ENCODE measurements at places on chromosomes 11 and 22.

- no peak for DNase-seq
Measured at GRCh38 chr11:1923201-1923956, 3.9 kb downstream of the TNNT3 start.

- no peak for DNase-seq
Measured at GRCh38 chr22:40654522-40655167, 18.1 kb upstream of the MRTFA start.

DNA sequence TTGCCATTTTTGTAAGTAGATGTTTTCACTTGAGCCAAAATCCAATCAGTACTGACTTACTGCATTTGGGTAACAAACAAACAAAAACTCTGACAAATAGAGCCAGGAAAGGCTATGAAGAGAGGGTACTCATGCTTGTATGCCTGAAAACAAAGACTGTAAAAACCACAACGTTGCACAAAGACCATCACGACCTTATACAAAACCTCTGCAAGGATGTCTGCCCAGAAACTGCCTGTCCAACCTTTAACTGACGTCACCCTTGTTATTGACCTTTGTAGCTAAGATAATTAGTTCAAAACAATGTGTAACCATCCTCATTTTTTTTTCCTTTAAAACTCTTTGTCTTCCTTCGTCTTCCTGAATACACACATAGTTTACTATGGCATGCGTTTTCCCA is 804 bp upstream of the CREBZF start:
- no peak for DNase-seq

GRCh38 chr11:113350336-113351067 is 36.1 kb downstream of the TTC12 start:
- DNase-seq: no peak

DNA sequence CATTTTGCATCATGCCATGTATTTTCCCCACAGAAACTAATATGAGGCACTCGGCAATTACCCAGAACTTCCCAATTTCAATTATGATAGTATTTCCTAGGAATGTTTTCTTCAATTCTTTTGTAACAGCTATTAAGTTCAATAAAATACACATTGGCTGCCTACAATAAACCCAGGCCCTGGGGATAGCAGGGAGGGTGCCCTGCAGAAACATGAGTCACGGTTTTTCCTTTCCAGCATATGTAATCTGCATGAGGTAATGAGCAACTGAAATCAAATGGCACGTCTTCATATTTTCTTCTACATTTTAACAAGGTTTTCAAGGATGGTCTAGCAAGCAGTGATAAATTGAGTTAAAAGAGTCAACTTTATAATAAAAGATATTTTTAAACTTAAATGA is 32.0 kb downstream of the GUCY1A2 start:
- DNase-seq: no peak

DNA sequence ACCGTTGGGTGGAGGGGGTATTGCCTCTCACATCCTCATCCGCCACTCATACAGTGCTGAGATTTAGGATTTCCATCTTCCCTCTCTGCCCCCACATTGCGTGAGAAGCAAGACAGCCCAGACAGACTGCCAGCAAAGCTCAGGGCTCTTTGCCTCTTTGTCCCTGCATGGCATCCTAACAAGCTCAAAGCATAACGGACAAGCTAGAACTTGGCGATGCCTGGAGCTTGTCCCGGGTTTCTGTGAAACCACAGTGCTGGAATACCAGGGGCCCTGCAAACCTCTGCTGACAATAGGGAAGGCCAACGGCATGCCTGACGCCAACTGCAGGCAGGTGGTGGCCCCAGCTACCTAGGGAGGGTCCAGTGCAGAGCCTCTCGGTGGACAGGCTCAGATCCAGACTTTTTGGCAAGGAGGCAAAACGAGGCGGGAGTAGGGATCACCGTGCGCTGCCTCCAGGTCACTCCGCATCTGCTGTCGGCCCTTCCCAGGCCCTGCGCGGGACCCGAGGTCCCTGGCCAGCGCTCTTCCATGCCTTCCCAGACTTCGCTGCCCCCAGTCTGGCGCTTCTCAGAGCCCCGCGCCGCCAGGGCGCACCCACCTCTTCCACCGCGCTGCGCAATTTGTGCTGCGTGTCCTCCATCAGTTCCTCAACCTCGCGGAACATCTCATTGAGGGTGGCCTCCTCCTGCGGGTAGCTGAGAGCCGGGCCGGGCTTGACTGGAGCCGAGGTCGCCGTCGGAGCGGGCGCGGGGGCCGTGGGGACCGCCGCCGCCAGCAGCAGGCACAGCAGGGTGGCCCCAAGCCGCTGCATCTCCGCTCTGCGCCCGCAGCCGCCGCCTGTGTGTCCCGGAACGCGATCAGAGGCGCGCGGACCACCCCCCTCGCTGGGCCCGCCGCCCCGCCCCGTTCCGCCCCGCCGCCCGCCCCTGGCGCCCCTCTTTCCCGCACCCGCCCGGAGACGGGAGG is at the start of gene DKK3:
DKK3 (minus strand) TSS at position 858 of the 969 bp plus-strand sequence; CDS start at position 814, 44 bp downstream.
- DNase-seq: no peak

GRCh38 chr22:30565341-30565740 is 9.1 kb downstream of the GAL3ST1 start:
- DNase-seq: no peak

- no peak for DNase-seq
Measured at GRCh38 chr22:28977481-28977971, 84.1 kb downstream of the C22orf31 start.

- DNase-seq: no peak
Measured at GRCh38 chr22:45756558-45756957, 84.9 kb downstream of the ATXN10 start.

- DNase-seq: no peak
Measured at GRCh38 chr11:78291503-78292108, 102.9 kb downstream of the USP35 start.

- peak; percentile 83 for DNase-seq
Measured at GRCh38 chr22:37486224-37486845, at the start of gene MFNG. Gene MFNG, minus strand, starts transcription at chr22:37486384. Its CDS starts 207 bp downstream, at chr22:37486177.

GRCh38 chr22:50399751-50400331 is 56.7 kb downstream of the PPP6R2 start:
- DNase-seq: peak; percentile 42

DNA sequence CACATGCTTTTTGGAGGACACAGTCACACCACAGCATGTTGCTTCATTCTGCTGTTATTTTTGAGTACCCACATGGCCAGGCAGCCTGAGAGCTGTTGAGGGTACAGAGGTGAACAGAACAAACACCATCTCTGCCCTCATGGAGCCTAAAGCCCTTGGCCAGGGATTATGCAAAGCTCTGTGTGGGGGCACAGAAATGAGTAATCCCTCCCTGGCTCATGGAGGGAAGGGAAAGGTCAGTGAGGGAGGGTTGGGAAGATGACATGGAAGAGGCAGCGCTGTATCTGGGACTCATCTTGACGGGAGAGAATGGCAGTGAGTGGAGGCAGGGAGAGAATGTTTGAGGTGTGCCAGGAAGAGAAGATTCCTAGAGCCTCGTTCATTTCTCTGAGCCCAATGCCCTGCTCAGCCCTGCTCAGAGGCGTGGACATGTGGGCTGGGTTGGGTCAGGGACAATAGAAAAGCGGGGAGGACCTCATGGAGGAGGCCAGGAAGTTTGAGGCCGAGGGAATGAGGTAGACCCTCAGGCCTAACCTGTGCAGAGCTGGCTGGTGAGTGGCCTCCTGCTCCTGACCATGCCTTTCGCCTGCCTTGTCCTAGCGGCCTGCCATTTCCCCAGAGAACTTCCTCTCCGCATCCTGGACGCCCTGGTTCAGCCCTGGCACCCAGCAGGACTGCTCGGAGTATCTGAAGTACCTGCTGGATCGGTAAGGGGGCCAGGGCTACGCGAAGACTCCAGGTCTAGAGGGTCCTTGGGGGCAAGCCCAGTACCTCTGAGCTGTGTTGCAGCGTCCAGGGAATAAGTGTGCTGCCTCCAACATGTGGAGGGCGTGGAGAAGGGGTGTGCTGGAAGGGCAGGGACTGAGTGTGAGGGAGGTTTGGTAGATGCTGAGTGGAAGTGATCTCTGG is 19.8 kb downstream of the USP35 start:
- no peak for DNase-seq

Data from stimulated activated CD8-positive, alpha-beta memory T cell treated with anti-CD3 and anti-CD28 coated beads, Interleukin-4, amount 100 ng/mL, for 48 hours (primary cell).